ENCODE measurements at places on chromosomes 2 and 18. TPM values are rescaled to one million over a fixed set of nuclear protein-coding genes. Genes with fewer than 3 reads are reported as not detected.

GRCh38 chr2:235389626-235390025 is 104.2 kb upstream of the AGAP1 start:
- DNase-seq, result no peak

DNA sequence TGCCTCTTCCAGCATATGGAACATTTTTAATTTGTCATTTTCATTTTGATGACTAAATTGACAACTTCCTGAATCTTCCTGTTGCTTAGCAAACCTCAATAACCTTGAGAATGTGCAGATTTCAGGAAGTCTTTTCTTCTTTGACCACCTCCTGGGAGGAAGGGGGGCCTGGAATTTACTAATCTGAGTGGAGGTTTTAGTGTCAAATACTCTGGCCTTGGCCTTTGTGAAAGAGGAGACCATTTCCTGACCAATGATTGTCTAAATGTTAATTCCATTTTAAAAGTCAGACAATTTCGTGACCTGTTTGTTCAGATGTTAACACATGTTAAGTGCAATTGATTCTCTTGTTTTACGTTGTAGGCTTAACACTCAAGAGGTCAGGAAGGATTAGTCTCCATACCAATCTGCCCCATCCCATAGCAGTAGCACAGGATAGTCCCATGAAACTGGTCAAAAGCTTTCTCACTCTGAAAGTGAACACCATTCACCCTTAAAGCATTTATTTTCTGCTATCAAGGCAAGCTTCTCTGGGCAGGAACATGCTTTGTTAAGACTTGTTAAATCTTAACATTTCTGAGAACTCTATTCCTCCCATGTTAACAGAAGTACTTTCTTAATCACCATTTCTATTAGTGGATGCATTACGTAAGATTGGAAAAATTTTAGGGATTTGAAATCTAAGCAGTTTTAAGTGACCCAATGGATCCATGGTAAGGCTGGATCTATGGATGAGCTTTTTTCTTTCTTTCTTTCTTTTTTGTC is 219.6 kb downstream of the RND3 start:
- no peak for DNase-seq

DNA sequence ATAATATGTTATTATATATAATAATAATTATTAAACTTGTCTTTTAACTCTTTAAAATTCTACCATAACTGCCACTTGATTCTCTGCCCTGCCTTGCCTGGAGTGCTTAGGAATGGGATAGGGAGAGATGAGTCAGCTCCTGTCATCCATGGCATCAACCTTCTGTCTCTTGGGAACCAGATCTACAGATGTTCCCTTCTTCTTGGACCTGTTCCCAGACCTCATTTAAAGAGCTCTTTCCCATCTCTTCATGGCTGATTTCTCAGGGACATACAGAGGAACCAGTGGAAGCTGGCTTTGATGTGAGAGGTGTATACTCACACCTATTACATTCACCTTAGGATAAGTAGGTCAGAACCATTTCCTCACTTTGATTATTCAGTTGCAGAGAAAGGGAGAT is 155.3 kb upstream of the MYO3B start:
- DNase-seq, result peak; percentile 37

DNA sequence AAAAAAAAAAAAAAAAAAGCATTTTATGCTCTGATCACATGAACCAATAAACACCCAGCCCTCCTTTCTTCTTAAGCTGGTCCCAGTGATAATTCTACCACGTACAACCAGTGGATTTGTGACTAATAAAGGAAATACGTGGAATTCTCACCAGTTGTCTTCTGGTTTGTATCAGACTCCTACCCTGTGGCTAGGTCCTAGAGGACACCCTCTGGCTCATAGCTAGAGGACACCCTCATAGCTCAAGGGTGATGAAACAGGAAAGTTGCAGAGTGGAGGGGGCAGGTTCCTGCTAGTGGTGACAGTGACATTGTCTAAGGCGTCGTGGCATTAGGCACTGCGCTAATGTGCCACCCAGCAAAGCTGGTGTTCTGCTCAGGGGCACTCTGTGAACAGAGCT is 167.8 kb downstream of the BCL11A start:
- no peak for DNase-seq

GRCh38 chr2:104051766-104052165 is 802.1 kb upstream of the POU3F3 start:
- no peak for DNase-seq

GRCh38 chr2:171522788-171523087 is 464 bp downstream of the CYBRD1 start:
- DNase-seq, result peak; percentile 57

GRCh38 chr2:128444121-128444771 is 125.6 kb upstream of the HS6ST1 start:
- no peak for DNase-seq

PROKR1 gene
- 1.0 TPM for total RNA-seq

CFC1 gene
- total RNA-seq, result not detected
